ENCODE measurements at places on chromosomes 7 and 10.

GRCh38 chr10:10598297-10598696 lies 419.4 kb upstream of the CELF2 start:
- no peak for DNase-seq

- no peak for DNase-seq
These were observed 248.6 kb upstream of the TCERG1L start for GRCh38 chr10:131560166-131560565.

DNA sequence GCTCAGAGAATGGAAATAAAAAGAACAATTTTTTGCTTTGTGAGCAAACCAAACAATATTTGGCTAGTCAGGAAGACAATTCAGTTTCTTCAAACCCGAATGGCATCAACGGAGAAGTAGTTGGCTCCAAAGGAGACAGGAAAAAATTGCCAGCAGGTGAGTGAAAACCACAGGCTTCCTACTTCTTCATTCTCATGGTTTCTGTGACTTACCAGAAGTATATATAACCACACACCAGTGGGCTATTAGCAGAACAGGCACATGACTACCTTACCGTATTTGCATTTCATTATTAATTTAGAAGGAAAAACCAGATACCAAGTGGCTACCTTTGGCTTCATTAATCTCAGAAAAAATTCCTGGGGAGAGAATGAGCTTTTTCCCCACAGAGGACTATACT lies 8.8 kb downstream of the TDRD1 start:
- no peak for DNase-seq

GRCh38 chr7:151792636-151793035 lies 84.3 kb downstream of the PRKAG2 start:
- DNase-seq: no peak

DNA sequence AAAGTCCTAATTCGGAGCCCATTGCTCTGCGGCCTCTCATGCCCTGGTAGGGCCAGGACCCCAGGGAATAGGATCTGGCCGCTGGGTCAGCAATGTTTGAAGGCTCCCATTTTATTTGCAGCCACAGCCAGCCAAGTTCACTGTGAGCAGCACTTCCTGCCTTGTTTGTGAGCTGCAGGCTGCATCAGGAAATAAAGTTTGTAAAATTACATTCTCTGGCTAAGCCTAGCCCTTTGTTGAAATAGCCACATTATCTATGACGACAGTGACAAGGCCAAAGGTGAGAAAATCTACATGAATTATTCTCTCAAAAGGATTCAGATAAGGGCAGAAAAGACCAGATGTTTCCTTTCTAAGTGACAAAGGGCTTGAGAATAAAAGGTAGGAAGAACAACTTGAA lies 23.7 kb upstream of the ITGB1 start:
- DNase-seq: peak; percentile 34

Data from suppressor macrophage (primary cell).